Effector CD4-positive, alpha-beta T cell (primary cell): ENCODE measurements at places on chromosomes 5 and 9.

GRCh38 chr9:103183701-103184171 lies 188.6 kb downstream of the CYLC2 start:
- DNase-seq, result no peak

GRCh38 chr5:127001621-127002296 lies 28.6 kb downstream of the MARCHF3 start:
- DNase-seq, result no peak

DNA sequence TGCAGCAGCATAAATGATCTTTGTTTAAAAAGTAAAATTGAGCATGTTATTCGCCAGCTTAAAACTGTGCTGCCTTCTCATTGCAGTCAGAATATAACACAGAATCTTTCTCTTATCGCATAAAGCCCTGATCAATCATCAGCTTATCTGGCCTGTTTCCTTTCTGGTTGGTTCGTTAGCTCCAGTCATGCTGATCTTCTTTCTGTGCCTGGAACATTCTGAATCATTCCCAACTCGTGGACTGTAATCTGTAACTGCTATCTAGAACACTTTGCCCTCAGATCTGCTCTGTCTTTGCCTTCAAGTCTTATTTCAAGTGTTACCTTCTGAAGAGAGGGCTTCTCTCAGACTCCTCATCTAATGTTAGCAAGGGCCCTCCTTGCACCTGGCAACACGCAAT lies 11.9 kb upstream of the FER start:
- no peak for DNase-seq

GRCh38 chr9:111661802-111662521 lies 557 bp downstream of the GNG10 start:
- DNase-seq, result peak; percentile 10

GRCh38 chr5:178677429-178677828 lies 50.6 kb upstream of the CLK4 start:
- DNase-seq, result no peak

DNA sequence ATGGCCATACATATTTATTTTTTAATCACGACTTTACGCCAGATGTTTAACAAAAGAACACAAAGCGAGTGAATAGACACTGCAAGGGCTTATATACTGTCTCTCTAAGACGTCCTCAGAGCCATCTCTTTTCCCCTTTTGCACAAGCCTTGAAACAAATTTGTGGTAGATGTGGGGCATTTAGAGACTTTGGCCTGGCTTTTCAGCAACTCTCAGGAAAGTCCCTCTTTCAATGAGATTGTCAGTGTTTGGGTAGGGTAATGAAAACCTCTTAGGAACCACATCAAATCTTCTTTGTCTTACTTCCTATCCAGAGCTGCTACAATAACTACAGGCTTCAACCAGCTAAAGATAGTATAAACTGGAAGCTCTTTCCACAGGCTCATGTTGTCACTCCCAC lies 380.0 kb downstream of the ANXA1 start:
- no peak for DNase-seq

DNA sequence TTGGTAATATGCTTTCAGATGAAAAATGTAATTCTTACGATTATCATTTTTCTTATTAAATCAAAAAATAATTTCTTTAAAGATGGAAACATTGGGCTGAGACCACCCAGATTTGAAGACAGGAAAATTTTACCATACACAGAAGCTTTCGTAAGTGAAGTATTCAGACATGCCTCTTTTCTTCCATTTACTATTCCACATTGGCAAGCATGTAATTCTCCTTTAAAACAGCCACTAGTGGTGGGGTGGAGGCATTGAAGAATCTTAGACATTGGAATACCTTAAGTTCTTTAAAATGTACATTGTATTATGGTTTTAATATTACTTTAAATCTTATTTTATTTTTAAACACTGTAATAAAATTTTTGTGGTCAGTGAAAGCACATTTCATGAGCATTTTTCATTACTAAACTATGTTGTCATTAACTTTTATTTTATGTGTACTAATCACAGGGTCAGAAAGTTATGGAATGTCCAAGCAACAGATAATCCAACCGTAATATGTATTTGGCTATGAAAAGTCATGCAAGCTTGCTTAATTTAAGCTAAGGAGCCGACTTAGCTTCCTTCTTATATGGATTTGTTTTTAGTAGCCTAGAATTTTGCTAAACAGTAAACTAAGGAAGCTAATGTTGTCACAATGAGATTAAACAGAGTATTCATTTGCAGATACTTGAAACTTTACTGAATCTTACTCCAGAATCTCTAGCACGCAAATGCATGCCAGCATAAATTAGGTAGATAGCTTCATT lies 97.4 kb upstream of the ALDH1A1 start:
- no peak for DNase-seq

DNA sequence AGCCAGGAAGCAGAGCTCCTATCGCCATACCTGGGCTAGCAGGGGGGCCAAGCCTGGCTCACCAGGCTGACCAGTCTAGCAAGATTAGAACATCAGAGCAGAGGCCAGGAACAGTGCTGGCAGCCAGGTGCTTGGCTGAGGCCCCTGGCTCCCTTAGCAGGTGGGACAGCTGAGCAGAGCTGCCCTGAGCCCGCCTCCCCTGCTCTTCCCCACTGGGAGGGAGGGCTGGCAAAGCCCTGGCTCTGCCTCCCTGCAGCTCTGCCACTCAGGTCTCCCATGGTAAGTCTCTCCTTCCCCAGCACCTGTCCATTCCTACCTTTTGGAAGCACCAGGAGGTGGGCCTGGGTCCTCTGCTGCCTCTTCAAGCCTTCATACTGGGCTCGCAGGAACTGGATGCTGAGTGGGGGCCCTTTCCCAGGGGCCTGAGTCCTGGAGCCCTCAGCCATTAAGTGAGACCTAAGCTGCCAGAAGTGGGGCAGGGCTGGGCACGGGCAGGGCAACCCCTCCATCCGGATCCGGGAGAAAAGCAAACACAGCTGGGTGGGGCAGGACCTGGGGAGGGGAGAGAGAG lies 803 bp downstream of the C9orf152 start:
- no peak for DNase-seq

DNA sequence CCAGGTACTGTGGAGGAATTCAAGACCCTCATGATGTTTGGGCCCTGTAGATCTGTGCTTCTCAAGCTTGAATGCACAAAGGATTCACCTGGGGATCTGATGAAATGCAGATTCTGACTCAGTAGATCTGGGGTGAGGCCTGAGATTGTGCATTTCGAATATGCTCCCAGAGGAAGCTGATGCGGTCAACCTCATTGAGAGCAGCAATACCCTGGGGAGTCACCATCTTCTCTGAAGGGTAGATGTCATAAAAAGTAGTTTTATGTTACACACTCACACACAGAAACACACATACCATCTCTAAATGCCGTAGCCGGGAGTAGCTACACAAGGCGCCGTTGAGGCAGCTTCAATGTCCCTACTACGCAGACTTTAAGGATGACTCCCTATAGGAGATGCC lies 55.8 kb upstream of the CPEB4 start:
- no peak for DNase-seq

DNA sequence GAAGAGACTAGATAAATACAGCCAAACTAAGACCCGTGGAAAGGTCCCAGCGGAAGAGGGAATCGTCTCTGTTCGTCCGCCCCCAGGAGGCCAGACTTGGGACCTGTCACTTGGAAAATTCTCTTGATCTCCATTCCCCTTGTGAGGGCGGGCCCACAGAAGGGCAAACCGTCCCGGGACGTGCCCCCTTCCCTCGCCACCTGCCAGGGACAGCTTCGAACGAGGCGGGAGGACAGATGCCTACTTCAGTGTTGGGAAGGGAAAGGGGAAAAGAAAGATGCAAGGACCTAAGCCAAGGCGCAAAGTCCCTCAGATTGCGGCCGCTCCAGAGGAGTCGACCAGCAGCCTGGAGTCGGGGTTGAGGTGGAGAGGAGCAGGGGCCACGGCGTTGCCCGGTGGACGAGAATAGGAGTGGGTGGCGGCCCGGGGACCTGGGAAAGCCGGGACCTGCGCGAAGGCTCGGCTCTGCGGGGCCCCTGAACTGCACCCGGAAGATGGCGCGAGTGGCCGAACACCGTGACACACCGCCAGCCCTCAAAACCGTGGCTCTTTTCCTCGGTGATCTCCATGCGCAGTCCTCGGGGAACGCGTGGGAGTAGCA lies 4.4 kb upstream of the EBF1 start:
- no peak for DNase-seq

DNA sequence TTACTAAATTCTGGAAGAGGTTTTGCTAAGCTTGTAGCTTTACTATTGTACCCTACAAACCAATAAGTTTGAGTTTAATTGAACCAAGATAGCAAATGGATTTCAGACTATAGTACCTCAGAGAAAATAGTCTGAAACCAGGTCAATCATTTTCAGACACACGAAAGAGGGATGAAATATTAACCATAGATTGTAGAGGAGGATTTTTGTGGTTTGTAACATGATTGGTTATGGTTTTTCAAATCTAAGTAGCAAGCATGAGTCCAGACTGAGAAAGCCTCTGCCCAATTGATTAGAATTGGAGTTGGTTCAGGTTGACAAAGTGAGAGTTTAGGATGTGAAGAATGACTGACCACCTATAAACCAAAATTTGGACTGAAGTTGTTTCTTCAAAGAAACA lies 562.7 kb upstream of the DMAC1 start:
- DNase-seq, result no peak

DNA sequence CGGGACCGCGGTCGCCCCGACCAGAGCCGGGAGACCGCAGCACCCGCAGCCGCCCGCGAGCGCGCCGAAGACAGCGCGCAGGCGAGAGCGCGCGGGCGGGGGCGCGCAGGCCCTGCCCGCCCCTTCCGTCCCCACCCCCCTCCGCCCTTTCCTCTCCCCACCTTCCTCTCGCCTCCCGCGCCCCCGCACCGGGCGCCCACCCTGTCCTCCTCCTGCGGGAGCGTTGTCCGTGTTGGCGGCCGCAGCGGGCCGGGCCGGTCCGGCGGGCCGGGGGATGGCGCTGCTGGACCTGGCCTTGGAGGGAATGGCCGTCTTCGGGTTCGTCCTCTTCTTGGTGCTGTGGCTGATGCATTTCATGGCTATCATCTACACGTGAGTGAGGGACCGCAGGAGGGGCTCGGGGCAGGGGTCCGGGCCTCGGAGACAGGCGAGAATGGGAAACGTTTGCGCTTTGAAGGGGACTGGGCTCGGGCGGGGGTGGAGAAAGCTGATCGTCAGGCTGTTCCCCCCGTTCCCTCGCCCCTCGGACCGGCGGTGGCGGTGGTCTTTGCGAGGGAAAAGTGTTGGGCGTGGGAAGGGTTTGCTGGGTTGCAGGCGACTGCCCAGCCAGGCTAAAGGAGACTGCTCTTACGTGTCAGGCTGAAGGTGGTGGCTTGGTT lies 457 bp downstream of the UGCG start:
- no peak for DNase-seq

- DNase-seq, result no peak
Observed at GRCh38 chr5:175567954-175568353, 89.6 kb downstream of the SFXN1 start.
